Mammary epithelial cell (primary cell): ENCODE measurements at places on chromosomes 11 and 22. TPM values are rescaled to one million over a fixed set of nuclear protein-coding genes. Genes with fewer than 3 reads are reported as not detected.

SLC22A25 gene
- not detected in 2 replicates for total RNA-seq

P4HA3 gene
- total RNA-seq: 0.56 and 1.4 TPM in 2 replicates

OR52I2 gene
- total RNA-seq: not detected

DDIAS gene
- total RNA-seq: 4.9 and 10.5 TPM in 2 replicates

TMEM191B gene
- total RNA-seq: 0.50 TPM

SCGB1C1 gene
- not detected for total RNA-seq

- DNase-seq: peak; percentile 39
Measured at GRCh38 chr11:31106968-31107576, 262.5 kb downstream of the DCDC1 start.

- no peak for DNase-seq
Measured at GRCh38 chr11:21257461-21257860, 588.1 kb downstream of the NELL1 start.

DNA sequence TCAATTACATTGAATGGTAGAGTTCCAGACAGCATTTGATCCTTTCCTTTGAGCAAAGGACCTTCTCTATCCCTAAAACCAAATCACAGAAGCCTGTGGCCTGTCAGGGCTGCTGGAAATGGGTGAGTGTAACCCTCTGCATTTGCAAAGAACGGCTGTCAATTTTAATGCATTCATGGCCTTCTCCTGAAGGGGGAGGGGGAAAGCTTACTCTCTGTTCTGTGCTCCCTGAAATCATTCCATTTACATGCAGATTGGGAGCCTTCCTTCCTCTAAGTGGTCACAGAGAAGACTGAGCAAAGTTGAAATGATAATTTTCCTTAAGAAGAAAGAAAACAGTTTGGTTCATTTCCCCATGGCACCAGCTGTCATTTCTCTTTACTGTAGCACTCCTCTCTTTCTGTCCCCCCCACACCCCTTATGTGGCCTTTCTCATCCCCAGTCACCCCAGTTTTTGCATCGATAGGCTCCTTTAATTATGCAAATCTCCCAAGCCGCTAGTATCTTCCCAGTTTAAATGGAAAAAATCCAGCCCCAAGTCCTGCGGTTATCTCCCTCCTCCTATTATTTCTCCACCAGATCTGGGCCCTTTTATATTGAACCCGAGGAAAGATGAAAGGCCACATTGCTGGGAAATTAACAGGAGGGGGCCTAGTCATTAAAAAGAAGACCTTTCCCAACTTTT is 109.4 kb upstream of the KIRREL3 start:
- no peak for DNase-seq

GRCh38 chr11:81278991-81279390 is 1454.7 kb downstream of the FAM181B start:
- DNase-seq: no peak

DNA sequence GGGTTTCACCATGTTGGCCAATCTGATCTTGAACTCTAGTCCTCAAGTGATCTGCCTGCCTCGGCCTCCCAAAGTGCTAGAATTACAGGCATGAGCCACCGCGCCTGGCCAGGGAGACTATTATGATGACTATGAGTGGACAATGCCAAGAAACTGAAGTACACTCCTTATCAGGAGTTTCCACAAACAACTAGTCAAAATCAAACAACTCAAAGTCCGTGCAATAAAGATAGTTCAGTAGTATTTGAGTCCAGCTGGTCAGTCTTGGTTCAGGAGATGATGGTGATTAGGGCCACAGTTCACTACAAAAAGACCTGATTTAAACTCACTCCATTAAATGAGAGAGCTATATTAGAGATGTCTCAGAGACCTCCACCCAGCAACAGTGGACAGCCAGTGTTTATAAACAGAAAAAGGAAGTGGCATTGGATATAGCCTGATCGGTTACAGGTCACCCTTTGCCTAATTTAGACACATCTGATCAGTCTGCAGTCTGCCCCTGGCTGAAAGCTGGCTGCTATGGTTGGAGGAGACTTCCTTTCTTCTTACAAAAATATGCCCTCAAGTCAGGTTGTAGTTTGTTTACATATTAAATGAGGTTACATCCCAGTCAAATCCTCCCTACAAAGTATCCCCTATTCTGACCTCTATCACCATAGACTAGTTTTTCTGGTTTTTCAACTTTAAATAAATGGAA is 17.0 kb downstream of the CD3E start:
- DNase-seq: no peak

DNA sequence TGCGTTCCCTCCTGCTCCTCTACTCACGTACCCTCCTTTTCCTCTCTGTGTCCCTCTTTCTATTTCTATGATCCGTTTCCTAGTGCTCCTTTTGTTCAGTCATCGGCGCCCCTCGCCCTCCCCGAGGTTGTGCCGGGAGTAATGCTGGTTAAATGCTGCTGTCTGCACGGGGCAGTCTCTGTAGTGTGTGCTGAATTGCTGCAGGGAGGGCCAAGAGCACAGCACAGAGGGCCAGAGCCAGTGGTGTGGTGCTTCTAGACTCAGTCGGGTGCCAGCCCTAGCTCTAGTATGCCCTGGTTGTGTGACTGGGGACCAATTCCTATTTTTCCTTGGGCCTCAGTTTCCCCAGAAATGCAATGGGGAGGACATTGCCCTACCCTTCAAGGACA is 98.3 kb downstream of the PKNOX2 start:
- no peak for DNase-seq

- no peak for DNase-seq
Measured at GRCh38 chr11:64492561-64492960, 98.5 kb upstream of the SLC22A12 start.

DNA sequence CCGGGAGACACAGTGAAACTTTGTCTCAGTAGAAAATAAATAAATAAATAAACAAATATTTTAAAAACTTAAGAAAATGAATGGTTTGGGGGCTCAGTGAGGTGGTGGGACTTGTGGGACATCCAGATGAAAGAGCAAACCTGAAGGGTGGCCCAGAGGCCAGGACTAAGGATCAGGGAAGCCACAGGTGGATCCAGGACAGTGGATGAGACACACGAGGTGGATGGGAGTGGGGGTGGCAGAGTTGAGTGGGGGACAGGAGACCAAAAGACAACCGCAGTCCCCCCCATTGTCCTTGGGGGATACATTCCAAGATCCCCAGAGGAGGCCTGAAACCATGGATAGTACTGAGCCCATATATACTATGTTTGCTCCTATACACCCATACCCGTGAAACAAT is 7.1 kb downstream of the RFPL1 start:
- no peak for DNase-seq

- DNase-seq: no peak
Measured at GRCh38 chr11:117468888-117469287, 141.2 kb downstream of the CEP164 start.

- no peak for DNase-seq
Measured at GRCh38 chr11:35330931-35331330, 88.4 kb downstream of the SLC1A2 start.
